GM12865 (cell line): ENCODE measurements at places on chromosomes 3 and 15.
A peak's percentile ranks its signal among the peaks of the same experiment; 100 is the strongest.

- DNase-seq = no peak
These were observed 12.5 kb downstream of the MRPS25 start for GRCh38 chr3:15052335-15053242.

DNA sequence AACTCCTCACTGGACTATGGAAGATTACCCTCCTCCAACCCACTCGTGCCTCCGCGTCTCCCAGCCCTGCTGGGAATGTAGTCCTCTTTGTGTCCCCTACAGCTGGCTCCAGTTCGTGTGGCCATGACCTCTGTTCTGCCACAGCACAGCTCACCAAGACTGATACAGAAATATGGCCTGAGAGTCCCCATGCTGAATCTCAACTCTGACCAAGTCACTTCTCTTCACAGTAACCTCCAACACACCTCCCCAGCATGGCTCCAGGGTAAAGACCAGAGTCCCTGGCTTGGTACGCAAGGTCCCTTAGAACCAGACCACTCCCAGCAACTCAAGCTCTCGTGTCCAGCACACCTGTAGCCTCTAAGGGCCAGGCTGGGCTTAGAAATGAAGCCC lies 2.3 kb upstream of the COL7A1 start:
- no peak for DNase-seq

DNA sequence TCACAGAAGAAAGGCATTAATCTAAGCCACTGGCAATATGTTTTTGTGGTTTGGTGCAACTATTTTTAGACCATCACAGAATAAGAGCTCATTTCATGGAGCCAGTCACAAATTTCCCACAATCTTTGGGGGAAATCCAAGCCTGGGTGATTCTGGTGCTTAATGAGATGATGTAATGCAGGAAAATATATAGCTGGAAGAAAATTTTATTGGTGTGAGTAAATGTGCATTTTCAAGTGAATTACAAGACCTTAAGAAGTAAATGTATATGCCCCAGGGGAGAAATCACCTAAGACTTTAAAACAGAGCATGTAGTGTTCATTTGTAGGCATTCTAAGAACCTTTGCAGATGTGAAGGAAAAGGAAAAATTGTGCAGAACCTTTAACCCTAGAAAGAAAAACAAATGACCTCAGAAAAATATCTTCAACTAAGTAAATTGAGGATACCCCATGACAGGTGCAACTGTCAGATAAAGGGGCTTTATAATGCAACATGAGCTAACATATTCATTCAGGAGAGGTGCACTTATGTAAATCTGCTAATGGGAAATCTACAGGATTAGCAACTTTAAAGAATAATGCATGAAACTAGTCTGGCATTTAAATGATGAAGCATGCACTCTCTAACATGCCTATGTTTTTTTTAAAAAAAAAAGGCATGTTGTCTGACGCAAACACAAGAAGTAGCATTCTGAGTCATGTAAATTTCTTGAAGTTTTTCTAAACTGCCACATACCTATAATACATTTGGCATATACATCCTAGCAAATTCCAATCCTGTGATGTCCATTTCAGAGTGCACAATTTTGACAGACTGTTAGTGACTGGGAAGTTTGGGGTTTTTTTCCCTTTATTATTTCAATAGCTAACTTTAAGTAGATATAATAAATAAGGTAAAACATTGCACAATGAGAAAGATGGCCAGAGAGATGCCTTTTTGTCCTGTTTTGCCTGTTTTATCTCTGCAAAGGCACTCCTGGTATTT lies 105.1 kb downstream of the MEX3B start:
- no peak for DNase-seq

- DNase-seq = no peak
These were observed 8.5 kb downstream of the WDR53 start for GRCh38 chr3:196559826-196560225.

DNA sequence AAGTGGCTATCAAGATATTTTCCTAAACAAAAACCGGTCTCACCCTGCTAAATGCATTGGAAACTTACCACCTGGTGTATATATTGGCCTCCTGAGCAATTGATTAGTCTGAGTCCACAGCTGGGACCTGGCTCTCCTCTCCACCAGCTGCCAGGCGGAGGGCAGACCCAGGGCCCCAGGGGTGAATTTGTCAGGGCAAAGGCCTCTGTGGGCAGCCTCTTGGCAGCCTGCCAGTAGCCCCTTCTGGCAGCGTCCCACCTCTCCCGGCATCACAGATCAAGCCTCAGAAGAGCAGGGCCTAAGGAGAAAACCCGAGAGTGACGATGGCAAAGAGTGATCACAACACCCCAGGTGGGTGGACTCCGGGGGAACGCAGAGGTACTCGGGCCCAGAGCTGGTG lies 43.0 kb upstream of the IDH2 start:
- no peak for DNase-seq

- DNase-seq = no peak
These were observed 257.2 kb downstream of the NFKBIZ start for GRCh38 chr3:102106416-102107097.

GRCh38 chr15:51401872-51402517 lies 60.5 kb downstream of the GLDN start:
- peak; percentile 30 for DNase-seq

DNA sequence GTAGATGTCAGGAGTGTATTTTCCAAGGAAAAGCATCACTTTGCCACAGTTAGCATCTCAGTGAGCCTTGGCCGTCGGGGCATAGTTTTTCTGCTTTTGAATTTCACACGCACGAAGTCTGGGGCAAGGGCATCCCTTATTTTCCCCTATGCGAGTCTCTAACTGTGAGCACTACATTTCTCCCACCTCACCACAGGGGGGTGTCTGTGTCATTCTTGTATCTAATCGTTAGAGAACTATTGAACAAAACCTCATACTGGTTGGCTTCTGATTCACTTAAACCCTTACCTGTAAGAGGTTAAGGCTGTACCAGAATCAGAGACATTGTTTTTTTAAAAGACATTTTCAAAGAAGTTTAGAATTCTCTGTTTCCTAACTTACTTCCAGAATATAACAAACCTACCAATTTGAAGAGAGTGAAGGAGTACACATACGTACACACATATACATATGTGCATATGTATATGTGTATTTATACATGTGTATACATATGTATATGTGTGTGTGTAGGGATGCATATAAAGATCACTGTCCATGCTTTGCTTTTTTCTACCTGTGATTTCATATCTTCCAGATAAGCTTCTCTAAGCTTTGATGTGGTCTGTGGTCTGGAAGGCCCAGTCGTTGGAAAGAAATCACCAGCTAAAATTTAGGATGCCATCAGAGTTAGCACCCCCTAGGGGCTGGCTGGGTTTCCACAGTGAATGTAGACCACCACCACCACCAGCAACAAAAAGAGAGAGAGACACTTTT lies 49.4 kb downstream of the MYZAP start:
- DNase-seq = peak; percentile 15

DNA sequence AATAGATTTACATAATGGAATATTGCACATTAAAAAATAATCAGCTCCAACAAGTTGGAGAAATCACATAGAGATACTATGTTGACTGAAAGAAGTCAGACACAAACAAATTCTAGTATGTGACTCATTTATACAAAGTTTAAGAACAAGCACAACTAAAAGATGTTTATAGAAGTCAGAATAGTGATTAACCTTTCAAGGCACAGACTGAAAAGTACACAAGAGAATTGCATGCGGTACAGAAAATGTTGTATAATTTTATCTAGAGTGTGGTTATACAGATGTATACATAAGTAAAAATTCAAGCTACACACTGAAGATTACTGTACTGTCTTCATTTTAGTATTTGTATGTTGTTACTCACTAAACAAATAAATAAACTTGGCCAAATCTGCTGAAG lies 19.3 kb upstream of the ATOSA start:
- no peak for DNase-seq
